OCI-M1 (cell line): ENCODE measurements at places on chromosomes 12 and 14.

- DNase-seq, result peak; percentile 32
These were observed 10.2 kb upstream of the CPNE8 start for GRCh38 chr12:38915429-38916182.

GRCh38 chr14:64654246-64654900 is 49.9 kb upstream of the PLEKHG3 start:
- peak; percentile 38 for DNase-seq

DNA sequence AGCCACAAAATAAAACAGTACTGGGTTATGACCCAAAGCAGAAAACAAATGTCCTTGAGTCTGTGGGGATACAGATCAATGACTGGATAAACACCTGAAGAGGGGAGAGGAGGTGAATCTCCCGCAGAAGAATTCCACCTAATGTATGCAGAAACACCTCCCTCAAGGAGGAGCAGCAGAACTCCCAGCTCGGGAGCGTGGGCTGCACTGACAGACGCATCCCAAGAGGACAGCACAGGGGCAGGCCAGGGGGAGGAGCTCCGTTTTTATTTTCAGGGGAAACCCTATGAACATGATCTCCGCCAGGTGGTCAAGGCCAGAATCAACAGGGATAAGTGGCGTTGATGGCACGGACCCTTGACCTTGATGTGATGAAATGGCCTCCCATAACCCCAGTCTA is 41.8 kb upstream of the PPP2R5C start:
- no peak for DNase-seq

GRCh38 chr12:130227641-130228040 is 65.4 kb downstream of the FZD10 start:
- DNase-seq, result no peak

DNA sequence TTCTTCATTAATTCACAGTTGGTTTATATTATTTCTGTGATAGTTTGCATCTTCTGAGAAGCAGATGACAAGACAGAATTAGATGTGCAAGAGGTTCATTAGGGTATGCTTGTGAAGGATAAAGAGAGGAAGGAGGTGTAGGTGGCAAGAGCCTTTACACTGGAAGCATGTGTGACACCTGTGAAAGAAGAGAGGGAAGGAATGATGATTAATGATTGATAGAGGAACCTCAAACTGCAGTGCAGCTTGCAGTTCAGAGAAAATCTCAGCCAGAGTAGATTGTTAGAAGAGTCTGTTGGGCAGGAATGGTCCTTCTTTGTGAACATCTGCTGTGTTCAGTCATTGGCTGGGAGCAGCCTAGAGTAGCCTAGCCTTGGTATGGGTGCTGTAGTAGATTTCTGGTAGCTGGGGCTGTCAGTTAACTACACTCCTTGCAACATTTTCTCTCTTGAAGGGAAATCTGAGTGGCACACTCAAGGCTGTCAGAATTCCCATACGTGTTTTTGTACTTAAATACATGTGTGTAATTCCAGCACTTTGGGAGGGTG is 9.0 kb downstream of the RCOR1 start:
- DNase-seq, result no peak

GRCh38 chr12:95733141-95733825 is 57.3 kb downstream of the NTN4 start:
- no peak for DNase-seq

DNA sequence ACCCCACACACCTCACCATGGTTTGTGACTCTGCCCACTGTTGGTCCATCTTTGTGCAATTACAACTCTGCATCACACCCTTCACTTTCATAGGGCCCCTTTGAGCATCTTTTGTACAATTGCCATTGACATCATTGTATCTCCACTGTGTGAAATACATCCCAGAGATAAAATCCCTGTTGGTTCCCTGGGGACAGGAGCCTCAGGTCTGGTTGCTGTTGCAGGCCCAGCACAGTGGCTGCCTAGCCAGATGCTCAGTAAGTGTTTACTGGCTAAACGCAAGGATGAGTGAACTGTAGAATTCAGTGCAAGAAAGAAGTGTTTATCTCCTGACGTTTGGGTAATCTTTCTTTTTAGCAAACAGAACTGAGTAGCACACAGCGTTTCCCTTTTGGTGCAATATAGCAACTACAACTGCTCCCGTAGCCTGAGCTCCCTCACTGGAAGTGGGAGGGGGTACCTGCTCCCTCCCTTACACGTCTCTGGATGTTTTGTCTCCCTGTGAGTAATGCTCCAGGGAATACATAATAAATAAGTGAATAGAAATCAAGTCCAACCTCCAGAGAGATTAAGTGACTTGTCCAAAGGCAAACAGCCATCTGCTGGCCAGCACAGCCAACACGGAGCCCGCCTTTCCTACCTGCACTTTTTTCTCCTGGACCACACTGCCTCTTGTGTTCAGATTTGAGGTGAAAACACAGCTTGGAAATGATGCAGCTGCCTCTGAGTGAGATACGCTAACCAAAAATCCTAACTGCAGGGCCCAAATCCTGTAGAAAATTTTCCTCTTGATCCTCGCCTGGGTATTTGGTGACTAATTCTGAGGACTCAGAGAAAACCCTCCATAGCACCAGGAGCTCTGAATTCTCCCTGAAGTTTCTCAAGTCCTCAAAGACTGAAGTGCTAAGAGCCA is 27.4 kb downstream of the GALNT16 start:
- DNase-seq, result no peak

GRCh38 chr12:110917467-110917866 is 2.9 kb downstream of the MYL2 start:
- no peak for DNase-seq

- DNase-seq, result no peak
These were observed 10.0 kb upstream of the AMHR2 start for GRCh38 chr12:53413485-53414204.

- DNase-seq, result no peak
These were observed 193.4 kb upstream of the NOVA1 start for GRCh38 chr14:26791117-26791806.

DNA sequence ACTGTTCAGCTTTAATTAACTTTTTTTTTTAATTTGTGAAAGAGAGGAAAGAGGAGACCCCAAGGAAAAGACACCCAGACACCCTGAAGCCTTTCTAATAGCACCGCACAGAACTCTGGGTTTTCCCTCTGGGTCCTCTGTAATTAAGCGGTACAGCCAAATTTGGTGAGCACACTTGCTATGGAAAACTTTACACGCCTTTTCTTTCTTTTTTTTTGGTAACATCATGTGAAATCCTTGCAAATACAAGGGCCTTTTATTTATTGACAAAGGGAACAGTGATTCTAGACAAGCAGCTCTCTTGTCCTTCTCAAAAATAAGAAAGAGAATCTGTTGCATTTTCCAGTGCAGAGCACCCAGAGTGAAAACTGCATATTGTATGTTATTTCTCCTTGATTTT is 44.4 kb upstream of the CPM start:
- no peak for DNase-seq

DNA sequence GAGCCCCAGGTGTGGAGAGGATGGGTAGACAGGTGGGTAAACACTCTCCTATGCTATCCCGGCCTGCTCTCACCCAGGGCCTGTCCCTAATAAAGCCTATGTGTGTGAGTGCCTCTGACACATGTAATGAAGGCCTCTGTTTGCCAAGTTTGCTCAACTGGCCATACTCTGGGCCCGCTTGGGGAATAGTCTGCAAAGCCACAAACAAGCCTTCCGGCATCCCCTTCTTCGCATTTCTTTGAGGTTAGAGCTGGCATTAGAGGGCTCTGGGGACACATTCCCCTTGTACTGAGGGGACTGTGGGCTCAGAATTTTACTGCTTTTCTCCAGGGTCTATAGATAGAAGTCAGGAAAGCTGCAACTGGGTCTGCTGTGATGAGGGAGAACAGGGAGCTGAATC is 240.5 kb downstream of the C12orf75 start:
- no peak for DNase-seq

DNA sequence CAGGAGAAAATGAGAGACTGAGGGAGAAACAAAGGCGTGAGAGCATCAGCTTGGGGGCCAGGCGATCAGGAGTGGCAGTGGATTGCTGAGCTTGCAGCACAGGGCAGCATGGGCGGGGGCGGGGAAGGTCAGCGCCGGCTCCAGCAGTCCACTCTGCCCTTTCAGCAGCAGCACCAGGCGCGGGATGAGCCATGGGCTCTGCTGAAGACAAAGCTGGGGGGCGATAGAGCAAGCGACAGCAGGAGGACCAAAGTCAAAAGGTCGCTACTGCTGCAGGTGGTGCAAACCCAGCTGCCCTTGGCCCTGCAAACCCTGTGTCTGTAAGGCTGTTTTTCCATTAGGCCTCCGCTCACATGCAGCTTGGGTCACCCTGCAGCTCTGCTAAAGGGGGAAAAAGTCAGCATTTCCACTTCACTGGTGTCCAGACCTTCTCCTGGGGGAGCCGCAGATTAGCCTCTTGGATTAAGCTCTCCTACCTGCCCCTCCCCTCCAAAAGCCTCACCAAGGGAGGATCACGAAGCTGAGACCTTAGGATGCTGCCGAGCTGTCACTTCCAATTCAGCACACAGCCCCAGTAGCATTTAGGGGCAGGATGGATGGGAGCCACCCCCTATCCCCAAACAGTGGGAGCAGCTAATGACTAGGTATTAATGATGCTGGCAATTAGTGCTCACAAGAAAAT is 204.8 kb downstream of the DPF3 start:
- no peak for DNase-seq

GRCh38 chr12:89247967-89248366 is 104.3 kb downstream of the DUSP6 start:
- no peak for DNase-seq

- no peak for DNase-seq
These were observed 34.0 kb downstream of the ERO1A start for GRCh38 chr14:52661314-52661713.

GRCh38 chr12:62878211-62878610 is 56.7 kb downstream of the PPM1H start:
- no peak for DNase-seq

DNA sequence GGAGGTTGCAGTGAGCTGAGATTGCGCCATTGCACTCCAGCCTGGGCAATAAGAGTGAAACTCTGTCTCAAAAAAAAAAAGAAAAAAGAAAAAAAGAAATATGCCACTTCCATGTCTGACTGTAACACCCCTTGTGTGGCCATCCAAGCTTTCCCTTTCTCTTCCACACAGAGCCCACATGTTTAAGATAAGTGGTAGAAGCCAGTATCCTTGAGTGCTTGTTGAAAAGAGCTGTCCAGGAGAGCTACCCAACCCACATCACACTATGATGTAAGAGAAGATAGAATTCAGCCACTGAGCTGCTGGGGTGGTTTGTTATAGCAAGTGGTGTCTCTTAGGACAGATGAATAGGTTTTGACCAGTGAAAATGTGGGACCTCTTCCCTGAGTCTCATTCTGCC is 82.1 kb downstream of the ZNF664 start:
- no peak for DNase-seq

DNA sequence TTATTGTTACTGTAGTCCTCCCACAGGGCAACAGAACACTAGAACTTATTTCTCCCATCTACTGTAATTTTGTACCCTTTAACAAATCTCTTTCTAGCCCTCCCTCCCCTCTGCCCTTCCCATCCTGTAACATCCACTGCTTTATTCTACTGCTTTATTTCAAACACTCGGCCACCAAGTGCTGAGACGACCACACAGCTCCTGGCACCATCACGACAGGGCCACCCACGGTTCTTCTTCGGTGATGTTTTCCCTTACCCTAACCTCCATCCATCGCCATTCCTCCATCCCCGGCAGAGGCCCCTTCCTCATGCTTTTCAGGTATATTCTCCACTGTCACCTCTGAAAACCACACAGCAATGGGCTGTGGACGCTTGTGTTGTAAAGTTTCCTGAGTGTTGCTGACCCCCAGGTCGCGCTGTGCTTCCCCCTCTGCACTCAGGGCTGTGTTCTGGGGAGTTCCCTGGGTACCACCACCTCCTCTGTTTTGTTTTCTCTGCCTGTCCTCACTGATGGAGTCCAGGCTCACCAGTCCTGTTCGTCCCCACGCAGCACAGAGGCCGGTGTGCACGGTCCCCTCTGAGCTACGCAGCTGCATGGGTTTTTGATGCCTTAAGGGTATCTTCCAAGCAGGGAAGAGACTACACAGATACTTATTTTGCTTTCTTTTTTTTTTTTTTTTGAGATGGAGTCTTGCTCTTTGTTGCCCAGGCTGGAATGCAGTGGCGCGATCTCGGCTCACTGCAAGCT is 207.2 kb upstream of the TMEM132C start:
- no peak for DNase-seq

GRCh38 chr12:128069359-128069997 is 197.5 kb upstream of the TMEM132C start:
- peak; percentile 80 for DNase-seq

- DNase-seq, result no peak
These were observed 5.9 kb upstream of the ALG10 start for GRCh38 chr12:34016361-34016760.

GRCh38 chr12:98721204-98721702 is 76.2 kb downstream of the APAF1 start:
- no peak for DNase-seq

DNA sequence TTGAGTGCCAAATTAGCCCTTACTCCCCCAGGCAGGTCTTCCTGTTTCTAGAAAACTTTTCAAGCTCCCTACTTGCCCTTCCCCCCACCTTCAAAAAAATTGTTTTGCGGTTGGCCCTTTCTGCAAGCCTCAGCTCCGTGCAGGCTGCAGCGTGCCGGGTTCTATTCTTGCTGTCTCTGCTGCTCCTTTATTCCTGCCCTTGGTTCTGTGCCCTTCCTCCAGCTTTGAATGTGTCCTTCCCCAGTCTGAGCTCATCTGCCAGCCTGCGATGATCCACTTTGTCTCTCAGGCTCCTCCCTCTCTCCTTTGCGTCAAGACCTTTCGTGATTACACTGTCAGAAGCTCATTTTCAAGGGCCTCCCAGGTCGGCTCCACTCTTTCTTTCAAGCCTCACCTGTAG is 98.6 kb downstream of the IRF2BPL start:
- peak; percentile 73 for DNase-seq

- no peak for DNase-seq
These were observed 39.2 kb downstream of the PPTC7 start for GRCh38 chr12:110543965-110544364.

DNA sequence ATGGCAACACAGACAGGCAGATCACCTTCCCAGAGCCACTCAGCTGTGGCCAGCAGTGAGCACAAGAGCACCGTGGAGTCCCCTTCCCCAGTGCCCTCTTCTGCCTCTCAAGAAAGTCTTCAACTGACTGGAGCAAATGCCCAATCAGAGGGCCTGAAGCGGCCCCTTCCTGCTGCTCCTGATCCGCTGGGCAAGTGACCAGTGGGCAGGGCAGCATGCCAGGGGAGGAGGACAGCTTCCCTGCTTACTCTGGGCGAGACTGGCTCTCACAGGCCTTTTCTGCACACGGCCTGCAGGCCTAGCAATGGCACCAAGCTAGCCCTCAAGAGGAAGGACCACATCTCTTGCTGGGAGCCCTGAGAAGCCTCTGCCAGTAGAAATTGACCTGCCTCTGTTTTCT is 890 bp downstream of the KRT71 start:
- DNase-seq, result no peak
